ENCODE measurements at places on chromosomes 4 and X.
A peak's percentile ranks its signal among the peaks of the same experiment; 100 is the strongest.

DNA sequence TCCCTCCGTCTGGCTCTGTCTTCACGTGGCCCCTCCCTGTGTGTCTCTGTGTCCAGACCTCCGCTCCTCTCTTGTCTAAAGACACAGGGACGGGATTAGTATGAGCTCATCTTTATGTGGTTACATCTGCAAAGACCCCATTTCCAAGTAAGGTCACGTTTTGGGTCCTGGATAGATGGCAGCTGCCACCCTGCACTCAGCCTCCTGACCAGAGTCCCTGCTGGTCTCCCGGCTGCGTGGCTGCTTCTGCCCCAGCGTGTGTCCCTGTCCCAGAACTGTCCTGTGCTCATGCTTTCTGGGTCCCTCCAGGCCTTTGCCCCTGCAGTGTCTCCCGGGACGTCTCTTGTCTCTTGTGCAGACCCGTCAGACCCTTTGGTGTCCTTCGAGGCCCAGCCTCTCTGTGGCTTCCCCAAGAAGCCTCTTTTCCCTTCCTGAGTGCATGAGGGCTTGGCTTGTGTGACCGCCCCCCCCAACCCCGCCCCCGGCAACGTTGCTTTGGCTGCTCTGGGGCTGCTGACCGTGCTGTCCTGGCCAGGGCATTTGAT is 107.3 kb downstream of the PSAPL1 start:
- no peak for DNase-seq

DNA sequence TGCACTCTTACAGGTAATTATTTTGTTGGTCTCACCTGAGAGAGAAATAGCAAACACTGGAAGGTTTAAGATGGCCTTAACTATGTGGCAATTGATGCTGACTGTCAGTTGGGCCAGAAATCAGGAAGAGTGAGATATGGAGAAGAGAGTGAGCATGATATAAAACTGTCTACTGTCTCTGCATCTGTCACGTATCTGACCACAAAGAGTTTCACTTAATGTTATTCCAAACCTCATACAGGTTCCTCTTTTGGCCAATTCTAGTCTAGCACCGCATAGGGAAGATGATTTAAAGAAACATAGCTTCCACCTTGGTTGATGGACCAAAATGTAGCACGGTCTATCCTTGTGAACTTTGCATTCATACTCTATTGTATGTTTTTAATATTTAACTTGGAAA is 381.0 kb upstream of the BOD1L1 start:
- no peak for DNase-seq

DNA sequence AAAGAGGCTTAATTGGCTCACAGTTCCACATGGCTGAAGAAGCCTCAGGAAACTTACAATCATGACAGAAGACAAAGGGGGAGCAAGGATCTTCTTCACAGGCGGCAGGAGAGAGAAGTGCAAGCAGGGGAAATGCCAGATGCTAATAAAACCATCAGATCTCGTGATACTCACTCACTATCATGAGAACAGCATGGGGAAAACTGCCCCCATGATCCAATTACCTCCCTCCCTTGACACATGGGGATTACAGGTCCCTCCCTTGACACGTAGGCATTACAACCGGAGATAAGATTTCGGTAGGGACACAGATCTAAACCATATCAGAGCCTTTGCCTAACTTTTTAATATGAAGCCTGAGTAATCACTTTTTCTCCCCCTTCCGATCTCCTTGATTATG is 43.7 kb upstream of the MAPK10 start:
- DNase-seq, result no peak

- DNase-seq, result no peak
These were observed 24.2 kb downstream of the CNKSR2 start for GRCh38 chrX:21398426-21398825.

DNA sequence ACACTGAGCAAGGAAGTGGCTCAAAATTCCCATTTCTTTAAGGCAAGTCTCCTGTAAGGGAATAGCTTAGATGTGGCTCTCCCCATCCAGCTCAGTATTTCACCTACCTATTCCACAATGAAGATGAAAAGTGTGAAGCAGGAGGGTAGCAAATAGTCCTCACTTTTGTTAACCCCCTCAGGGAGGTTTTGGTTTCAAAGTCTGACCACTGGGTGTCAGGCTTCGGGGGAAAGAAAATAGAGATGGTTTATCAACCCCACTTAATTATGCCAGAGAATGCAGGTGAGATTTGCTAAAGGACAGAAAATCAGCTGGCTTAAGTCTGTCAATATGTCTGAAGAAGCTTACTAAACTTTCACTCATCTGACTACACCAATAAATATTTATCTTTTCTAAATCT is 69.5 kb downstream of the DHX15 start:
- no peak for DNase-seq

GRCh38 chr4:105061136-105061696 is 85.5 kb upstream of the TET2 start:
- DNase-seq, result peak; percentile 83

DNA sequence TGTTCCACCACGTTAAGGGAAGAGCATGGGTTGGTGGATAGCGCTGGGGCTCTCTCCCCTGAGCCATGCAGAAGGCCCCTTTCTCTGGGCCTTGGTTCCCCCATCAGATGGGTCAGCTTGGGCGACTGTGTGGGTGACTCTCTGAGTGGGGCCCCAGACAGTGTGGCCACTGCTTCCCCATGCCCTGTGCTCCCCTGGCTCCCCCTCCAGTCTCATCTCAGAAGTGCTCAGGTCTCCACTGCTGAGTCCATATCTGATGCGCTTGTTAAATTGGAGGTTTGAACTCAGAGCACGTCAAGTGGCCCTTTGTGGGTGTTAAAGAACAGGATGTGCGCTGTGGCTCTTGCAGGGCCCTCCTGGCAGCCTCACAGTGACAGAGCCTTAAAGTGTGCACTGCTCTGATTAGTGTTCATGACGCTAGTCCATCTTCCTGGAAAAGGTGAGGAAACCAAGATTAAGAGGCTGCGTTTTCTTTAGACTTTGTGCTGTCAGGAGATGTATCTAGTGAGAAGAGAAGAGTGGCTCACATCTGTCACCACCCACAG is 59.8 kb downstream of the NELFA start:
- no peak for DNase-seq

GRCh38 chrX:12946406-12946805 is 28.5 kb upstream of the TMSB4X start:
- no peak for DNase-seq

- DNase-seq, result peak; percentile 73
These were observed 25.3 kb downstream of the FAM241A start for GRCh38 chr4:112170451-112170993.

- DNase-seq, result peak; percentile 56
These were observed 113.3 kb upstream of the OTUD4 start for GRCh38 chr4:145293658-145294057.

DNA sequence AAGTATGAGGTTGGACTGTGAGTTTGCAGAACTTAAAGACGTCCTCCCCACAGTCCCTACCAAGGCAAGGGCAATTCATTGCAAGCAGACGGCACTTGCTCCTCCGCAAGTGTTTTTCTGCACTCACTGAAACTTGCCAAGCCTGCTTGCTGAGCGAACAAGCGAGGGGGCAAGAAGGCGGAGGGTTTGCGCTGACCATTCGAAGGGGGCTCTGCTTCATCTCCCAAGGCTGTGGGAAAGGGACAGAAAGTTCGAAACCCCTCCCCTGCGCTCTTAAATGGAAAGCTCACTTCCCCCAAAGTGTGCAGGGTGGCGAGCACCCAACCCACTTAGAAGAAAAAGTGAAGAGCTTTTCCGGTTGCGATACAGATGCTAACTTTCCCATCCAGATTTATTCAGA is 1.4 kb downstream of the MID1 start:
- peak; percentile 30 for DNase-seq

DNA sequence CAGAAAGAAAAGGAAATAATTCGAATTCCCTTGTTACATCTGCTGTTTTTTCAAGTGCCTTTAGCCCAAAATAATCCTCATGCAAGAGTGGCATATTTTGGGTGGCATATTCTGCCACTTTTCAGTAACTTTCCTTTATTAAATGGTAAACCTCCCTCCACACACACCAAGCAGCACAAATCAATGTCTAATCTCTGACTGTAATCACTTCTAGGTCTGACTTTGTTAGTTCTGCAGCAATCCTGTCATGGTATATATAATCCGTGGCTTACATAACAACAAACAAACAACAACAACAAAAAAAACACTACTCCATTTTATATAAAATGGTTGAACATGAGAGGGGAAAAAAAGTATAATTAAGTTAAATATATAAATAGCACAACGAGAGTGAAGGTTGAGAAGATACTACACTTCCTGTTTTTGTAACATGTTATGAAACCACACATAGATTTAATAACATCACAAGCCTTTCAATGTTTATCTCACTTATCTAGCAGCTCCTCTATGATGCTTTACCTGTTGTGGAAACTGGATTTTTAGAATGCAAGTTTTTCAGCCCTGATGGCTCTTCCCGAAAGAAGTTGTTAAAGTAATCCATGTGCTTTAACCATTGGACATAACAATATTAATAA is 715.4 kb downstream of the GRXCR1 start:
- DNase-seq, result no peak

DNA sequence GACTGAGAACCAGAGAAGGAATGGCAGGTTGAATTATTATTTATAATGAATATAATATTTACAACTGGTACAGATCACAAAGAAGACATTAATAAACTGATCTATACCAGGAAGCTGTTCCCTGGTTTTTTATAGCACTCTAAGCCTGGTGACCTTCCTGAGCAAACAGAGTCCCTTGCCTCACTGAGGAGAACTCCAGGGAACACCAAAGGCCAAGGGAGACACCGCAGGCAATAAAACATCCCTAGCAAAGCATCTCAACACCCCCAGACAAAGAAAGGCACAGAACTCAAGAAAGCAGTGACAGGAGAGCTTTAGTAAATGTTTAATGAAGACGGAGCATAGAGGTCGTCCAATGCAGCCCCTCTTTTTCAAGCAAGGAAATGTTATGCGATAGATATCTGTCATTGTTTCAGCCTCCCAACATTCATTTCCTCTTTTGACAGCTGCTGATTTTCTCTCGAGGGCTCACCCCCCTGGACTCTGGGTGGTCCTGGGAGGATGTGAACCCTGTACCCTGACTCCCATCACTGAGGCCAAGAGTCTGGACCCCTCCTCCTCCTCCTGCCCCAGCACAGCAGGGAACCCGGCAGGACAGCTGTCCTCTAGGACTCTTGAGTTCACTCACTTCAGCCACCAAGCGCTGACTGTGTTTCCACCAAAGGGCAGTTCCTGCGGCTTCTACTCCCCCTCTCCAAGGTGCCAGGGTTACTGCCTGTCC is 342.5 kb upstream of the GATB start:
- no peak for DNase-seq

DNA sequence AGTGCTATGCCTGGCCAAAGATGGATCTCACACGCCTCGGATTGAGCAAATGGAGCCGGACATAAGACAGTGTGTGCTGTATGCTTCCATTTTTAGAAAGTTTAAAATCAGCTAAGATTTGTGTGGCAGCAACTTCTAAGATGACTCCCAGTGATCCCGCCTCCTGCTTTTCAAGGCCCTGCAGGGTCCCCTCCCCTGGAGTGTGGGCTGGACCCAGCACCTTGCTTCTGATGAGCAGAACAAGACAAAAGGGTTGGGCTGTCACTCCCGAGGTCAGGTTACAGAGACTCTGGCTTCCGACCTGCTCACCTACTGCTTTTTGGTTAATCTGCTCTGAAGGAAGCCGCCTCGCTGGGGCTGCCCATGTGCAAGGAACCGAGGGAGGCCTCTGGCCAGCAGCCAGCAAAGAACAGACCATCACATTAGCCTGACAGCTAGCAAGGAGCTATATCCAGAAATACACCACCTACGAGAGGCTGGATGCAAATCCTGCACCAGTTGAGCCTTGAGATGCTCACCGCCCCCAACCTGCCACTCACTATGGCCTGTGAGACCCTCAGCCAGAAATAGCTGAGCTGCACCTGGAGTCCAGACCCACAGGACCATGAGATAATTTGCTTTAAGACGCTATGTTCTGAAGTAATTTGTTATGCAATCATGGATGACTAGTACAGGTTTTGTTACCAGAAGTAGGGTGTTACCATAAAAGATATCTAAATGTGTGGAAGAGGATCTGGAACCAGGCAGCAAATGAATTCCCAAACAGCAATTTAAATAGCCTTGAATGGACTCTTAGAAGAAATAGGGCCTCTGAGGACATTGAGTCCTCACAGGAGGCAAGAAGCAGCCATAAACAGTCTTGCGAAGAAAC is 47.6 kb downstream of the CRMP1 start:
- DNase-seq, result no peak

GRCh38 chrX:8988446-8988845 is 45.5 kb downstream of the FAM9B start:
- DNase-seq, result peak; percentile 45

DNA sequence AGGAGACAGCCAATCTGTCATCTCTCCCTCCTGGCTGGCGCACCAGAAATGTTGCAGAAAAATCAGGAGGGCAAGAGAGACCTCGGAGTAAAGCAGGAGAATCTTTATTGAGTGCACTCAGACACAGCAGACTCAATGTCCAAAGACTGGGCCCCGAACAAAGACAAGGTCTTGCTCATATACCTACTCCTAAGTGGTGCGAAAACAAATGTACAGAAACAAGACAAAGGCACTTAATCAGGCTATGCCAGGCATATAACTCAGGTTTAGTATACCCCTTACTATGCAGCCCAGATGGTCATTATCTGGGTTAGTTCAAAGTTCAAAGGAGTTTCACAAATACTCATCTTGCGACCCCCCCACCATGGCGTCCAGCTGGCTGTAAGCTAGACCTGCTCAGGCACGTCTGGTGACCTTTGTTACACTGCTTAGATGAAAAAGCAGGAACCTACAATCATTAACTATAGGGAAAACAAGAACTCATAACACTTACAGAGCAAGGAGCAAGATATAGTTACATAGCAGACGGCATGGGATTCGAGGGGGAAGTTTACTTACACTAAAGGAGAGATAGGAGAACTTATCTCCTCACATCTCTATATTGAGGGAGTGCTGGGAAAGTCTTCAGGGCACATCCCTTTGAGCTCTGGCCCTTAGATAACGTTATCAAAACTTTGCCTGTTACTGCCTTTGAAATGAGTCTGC is 27.5 kb downstream of the SULT1E1 start:
- DNase-seq, result no peak

GRCh38 chrX:84218726-84219125 is 30.7 kb upstream of the RPS6KA6 start:
- no peak for DNase-seq

- DNase-seq, result peak; percentile 89
These were observed 29.6 kb downstream of the SLC16A2 start for GRCh38 chrX:74450803-74451449.

GRCh38 chr4:168551945-168552695 is 55.3 kb downstream of the PALLD start:
- DNase-seq, result no peak

DNA sequence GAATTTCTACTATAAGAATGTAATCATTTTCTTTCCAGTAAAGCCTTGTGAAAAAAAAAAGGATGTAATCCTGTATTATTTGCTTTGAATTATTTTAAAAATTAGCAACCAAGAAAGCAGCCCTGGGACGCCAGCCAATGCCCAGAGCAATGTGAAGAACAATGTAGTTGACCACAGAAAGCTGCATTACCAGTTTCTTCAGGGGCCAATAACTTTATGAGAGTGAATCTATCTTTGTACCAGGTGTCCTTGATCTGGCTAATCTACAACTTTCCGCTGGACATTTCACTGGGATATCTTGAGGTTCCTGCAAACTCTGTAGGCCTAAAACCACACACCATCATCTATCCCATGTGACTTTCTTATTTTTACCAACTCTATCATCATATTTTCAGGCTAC is 7.6 kb upstream of the KLHL2 start:
- peak; percentile 87 for DNase-seq

GRCh38 chr4:173464481-173464880 is 65.5 kb downstream of the HAND2 start:
- DNase-seq, result no peak

- no peak for DNase-seq
These were observed 107.3 kb downstream of the GATB start for GRCh38 chr4:151653548-151653918.

GRCh38 chrX:54639018-54639345 is 109.0 kb downstream of the GNL3L start:
- DNase-seq, result no peak

Measured in fibroblast of lung (primary cell).